Kasumi-1 (cell line): ENCODE measurements at places on chromosomes 1 and 21.

DNA sequence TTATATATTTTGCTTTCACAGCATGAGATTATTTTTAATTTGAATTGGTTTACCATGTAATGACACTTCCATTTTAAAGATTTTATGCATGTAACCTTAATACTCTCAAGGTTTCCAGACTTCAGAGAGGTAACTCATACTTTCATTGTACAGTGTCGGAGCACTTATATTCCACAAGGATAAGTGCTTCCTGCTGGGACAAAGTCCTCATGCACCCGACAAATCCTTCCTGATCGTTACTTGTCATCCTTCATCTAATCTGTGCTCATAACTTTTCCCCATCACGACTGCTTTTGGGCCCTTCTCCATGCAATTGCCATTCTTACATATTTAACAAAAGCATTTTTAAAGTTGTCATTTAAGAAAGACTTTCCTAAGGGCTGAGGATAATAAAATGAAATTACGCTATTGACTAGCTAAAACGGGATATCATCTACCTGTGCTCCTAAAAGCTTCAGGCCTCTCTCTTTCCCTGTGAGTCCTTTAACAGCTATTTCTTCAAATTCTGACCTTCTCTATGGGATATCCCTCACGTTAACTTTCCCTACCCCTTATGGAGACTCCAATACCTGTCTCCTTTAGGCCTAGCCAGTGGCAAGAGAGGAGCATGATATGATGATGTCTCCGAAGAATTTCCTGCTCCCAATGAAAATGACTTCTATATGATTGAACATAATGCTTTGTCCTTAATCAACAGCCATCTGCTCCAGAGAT lies 59.3 kb downstream of the NCAM2 start:
- DNase-seq, result no peak

DNA sequence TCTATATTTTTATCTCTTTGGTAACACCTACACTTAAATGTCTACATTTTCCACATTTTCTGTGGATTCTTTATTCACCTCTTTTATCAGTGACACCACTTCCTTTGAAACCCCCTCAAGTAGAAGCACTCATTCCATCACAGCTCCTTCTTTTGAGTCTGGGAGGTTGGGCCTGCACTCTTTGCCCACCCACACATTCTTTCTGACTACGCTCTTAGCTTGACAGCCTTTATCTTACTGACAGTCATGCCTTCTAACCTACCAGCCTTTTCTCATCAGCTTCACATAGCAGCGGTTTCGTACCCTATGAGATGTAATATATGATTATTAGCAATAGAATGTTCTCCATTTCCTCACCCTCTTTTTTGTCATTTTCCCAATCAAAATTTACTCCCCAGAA lies 151.9 kb downstream of the TNFSF18 start:
- DNase-seq, result no peak

DNA sequence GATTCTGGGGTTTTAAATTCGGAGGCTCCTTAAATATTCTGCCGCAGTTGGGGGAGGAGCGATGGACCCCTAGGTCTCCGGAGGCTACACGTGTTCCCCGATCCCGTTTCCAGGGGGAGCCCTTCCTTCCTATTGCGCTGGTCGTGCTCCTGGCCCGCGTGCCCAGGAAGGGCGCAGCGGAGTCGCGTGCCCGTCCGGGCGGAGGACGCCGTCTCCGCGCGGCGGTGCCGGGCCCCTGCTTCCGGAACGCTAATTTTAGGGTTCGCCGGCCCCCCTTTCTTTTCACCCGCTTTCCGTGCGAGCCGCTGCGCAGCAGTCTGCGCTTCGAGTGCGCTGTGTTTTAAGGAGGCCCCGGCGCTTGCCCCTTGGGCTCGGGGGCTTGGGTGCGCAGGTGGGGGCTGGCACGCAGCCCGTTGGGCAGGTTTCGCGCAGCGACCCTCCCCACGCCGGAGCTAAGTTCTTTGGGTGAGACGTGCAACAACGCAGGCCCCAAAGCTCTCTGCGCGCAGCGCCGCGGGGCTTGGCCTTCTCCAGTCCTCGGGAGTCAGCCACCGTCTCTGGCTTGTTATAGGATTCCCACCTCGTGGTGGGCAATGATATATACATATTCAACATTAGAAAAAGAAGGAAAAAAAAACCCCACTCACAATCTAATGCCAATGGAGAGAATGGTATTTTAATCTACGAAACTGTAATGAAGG lies 43.5 kb upstream of the DNAJC6 start:
- peak; percentile 50 for DNase-seq

DNA sequence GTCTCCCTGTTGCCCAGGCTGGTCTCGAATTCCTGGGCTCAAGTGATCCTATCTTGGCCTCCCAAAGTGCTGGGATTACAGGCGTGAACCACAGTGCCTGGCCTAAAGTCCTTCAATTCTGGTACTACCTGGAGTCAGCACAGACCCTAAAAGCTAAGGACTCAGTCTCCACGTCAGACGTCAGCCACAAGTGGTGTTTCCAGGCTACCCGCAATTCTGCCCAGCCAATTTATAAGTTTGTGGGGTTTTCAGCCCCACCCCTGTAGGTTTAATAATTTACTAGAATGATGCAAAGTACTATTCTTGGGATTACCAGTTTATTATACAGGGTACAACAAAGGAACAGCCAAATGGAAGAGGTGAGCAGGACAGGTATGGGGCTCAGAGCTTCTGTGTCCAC lies 10.6 kb upstream of the DIP2A start:
- DNase-seq, result no peak

GRCh38 chr1:20497506-20497905 lies 10.4 kb downstream of the MUL1 start:
- no peak for DNase-seq

DNA sequence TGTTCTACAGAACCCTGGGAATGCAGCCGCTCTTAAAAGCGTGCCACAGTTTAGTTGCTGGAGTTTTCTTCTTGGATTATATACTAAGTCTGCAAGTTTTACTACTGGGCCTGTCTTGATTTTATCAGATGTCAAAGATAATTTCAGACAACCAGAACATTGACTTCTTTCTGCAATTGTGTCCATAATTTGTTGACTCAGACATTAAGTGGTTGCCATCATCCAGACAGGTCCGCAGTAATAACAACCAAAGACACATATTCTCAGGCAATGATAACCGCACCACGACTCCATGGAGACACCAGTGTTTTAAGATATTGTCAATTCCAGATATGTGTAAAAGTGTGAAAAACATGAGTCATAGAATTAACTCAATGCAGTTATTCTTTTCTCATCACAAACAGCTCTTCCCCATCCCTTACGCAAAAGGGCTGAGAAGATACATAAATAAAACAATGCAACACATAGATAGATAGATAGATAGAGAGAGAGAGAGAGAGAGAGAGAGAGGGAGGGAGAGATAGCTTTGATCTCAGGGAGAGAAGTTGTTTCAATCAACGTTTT lies 90.4 kb upstream of the FMN2 start:
- no peak for DNase-seq

DNA sequence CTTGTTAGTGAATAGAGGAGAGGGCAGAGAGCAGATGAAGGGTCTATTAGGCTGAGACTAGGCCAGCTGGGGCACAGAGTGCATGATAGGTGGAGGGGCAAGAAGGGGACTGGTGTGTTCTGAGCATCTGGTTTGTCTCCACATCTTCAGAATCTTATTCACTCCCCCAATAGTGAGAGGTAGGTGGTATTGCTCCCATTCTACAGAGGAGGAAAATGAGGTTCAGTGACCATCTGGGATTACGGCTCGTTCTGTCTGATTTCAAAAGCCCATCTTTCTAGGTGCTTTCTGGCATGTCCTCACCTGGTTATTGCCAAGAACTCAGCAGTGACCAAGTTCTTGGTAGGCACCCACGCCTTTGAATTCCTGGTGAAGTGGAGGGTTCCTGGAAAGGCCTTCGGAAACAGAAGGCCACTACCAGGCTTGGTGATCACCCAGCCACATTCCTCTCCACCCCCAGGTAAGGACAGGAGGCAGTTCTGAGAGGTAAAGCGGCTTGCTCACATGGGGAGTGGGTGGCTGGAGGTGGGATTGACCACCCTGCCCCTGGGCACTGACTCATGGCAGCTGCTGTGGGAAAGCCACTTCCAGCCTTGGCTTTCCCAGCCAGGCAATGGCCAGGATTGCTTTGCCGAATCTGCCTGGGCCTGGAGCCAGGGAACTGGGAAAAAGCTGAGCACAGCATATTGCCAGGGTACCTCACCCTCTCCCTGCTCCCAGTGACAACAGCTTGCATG lies 18.8 kb upstream of the CITED4 start:
- DNase-seq, result no peak

DNA sequence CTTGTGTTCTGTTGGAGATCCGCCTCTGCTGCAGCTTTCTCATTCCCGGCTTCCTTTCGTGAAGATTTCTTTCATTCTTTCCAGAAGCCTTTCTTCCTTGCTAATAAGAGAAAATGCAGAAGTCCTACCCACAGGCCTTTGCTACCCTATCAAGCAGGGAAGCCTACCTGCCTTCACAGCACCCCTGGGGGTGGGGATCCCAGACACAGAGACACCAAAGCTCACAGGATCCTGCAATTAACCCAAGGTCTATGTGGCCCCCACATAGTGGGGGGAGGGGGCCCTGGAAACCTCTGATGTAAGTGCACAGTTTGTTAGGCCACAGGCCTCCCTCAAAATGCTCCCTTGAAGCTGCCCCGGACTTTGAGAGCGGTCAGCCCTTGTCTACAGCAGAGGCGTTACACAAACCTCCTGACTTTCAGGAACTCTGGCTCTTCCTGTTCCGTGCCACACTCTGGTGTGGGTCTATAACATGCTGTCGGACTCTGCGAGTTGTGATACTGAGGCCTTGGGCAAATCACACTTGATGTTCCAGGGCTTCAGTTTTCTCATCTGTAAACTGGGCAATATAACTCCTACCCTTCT lies 31.2 kb downstream of the NKAIN1 start:
- DNase-seq, result no peak

DNA sequence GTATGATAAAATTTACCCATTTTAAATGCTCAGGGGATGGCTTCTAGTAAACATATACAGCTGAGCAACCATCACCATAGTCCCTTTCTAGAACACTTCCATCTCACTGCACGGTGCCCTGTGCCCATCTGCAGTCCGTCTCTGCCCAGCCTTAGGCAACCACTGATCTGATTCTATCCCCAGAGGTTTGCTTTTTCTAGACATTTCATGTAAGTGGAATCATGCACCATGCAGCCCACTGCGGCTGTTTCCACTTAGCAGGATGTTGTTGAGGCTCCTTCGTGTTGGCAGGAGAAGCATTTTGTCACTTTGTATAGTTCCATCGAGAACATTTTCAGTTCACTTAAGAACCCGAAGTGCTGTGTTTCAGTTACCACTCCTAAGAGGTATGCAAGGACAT lies 27.8 kb upstream of the VAMP3 start:
- DNase-seq, result no peak

DNA sequence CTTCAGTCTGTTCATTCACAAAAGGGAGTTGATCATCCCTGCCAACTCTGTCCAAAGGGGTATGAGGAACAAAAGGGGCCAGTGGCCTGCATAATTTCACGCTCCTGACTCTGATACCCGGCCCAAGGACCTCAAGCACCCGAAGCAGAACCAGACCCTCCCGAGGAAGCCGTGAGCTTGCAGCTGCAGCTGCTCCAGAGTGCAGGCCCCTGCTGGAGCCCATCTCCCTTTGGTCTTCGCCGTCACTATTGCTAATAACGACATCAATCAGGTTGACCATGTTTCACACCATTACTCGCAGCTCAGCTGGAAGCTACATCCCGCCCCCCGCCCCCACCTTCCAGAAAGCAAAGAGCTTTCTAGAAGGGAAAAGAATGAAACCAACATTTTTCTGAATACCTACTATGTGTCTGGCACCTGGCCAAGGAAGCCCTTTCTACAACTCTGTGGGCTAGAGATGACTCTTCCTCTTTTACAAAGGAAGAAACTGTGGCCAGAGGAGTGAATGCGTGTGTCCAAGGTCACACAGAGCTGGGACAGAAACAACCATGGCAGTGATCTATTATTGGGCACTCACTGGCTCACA lies 5.5 kb downstream of the NKAIN1 start:
- no peak for DNase-seq

- no peak for DNase-seq
Observed at GRCh38 chr1:11561740-11562139, 82.8 kb downstream of the DISP3 start.

GRCh38 chr1:230359992-230360668 lies 66.0 kb downstream of the PGBD5 start:
- DNase-seq, result no peak

DNA sequence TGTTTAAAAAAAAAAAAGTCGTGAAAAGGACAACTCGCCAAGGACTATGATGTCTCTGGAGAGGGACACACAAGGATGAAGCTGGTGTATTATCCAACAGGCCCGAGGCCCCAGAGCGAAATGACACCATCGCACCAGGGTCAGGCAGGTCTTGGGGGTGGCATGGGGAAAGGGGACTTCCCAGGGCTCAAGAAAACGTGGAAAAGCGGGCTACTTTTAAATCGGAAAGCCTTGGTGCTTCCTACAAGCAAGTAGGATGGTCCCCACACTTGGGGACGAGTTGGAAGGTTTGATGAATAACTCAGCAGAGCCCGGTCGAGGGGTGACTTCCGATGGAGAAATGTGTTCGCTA lies 505 bp upstream of the GNPAT start:
- DNase-seq, result peak; percentile 27

DNA sequence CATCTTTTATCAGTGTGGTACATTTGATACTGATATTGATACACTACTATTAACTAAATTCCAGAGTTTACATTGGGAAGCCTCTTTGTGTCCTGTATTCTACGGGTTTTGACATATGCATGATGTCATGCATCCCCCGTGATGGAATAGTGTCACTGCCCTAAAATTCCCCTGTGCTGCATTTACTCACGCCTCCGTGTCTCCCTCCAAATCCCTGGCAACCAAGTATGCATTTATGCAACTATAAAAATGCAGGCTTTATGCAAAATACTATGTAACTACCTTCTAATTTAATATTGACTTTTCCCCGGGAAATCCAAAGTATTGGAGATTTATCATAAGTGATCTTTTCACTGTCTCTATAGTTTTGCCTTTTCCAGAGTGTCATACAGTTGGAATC lies 453.7 kb upstream of the RUNX1 start:
- DNase-seq, result no peak

DNA sequence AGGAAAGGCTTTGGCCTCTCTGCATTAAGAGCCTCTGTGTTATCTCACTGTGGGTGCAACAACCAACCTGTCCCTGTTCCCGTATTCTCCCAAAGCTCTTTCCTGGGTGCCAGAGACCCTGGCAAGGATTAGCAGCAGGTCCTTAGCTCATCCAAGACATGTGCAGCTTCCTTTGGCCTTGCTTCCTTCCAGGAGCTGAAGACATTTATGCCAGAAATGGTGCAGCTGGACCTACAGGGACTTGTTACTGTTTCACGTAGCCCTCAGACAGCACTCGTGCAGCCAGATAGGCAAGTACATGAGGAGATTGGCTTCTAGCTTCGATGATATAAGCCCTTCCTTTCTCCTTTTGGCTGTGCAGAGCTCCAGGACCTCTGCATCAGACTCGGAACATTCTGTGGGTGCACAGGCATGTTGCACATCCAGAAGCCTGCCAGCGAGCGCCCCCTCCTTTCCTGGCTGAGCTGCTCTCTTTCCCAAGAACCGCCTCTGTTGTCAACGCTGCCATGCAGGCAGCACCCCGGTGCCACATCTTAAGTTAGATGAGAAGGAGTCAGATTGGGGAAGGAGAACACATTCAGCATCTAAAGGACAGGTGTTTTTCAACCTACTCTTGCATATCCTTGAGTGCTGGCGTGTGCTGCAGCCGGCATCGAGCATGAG lies 284.5 kb upstream of the PLXNA2 start:
- DNase-seq, result no peak

GRCh38 chr21:44263221-44263760 lies 1.6 kb upstream of the DNMT3L start:
- DNase-seq, result no peak
